Liver (tissue), 10 donors: ENCODE measurements at places on chromosomes 16 and 17.

- DNase-seq, result peak; percentile 99
Observed at GRCh38 chr17:81034779-81035520, at the start of gene BAIAP2. Gene BAIAP2 (plus strand): TSS chr17:81035151. CDS start chr17:81035255, 104 bp downstream.

DNA sequence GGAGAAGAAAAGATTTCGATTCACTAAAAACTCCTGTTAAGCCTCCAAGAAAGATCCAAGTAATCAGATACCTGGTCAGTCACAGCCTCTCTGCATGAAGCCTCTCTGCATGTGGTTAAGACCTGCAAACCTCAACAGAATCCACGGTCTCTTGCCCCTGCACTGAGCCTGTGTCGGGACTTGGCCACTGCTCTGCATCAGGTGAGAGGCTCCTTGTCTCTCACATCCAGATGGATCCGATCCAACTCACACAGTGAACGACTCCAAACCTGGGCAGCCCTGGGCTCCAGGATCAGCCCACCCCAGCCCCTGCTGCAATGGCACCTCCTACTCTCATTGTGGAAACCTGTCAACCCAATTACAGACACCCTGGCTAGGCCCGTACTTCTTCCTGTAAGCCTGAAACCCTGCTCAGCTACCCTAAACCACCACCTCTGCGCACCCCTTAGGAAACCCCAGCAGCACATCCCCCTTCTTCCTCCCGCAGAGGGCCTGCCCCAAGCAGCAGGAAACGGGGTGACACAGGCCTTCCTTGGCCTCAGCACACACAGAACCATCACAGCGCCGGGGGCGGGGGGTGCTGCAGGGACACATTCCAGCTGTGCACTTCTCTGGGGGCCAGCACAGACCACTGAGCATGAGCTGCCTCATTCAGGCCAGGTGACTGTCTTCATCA, 129.5 kb downstream of the ANKRD11 start:
- no peak for DNase-seq

DNA sequence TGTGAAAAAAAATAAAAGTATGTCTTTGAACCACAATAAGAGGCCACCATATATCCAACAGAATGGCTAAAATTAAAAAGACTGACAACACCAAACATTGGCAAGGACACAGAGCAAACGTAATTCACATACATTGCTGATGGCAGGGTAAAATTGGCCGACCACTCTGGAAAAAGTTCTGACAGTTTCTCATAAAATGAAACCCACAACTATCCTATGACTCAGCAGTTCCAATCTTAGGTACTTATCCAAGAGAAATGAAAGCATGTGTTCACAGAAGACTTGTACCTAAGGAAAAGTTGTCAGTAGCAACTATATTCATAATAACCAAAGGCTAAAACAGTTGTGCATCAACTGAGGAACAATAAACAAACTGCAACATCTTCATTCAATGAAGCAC, 357.3 kb upstream of the XYLT1 start:
- DNase-seq, result no peak

- DNase-seq, result no peak
Observed at GRCh38 chr17:5700745-5701144, 116.4 kb upstream of the NLRP1 start.

DNA sequence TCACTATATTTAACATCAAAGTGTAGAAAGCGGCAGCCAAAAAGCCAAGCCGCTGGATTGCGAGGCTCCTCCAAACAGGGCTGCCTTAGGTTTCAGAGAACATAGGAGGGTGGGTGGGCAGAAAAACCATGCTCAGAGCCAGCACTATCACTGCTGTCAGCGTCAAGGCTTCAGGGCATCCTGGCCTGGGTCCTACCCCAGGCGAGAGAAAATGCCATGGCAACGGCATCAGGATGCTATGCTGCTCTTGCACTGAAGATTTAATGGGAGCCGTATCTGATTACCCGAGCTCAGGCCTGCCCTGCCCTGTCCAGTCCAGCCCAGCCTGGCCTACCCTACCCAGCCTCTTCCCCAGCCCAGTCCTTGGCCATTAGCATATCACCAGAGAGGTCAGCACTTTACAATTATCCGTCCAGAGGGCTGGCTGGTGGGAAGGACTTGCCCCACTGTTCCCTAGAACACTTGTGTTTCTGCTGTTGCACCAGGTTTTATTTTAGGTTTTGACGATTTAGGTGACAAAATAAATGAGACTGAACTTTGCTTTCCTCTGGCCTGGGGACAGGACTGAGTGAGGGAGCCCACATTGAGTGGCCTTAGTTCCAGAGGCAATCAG, 61.1 kb downstream of the TOM1L2 start:
- DNase-seq, result no peak

DNA sequence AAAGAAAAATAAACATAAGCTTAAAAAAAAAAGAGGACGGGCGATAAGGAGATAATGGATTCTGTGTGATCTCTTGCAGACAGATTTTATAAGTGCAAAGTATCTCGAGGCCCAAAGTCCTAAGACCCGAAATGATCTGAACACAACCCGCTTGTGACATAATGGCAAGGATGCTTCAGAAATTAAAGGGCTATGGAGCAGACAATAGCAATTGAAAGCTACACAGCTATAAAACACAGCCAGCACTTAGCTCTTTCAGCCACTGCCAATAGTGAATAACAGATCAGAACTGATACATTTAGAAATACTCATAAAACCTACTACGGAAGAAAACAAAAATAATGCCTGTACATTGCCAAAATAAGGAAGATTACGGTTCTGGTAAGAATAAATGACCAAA, 117.5 kb downstream of the ZFHX3 start:
- no peak for DNase-seq

DNA sequence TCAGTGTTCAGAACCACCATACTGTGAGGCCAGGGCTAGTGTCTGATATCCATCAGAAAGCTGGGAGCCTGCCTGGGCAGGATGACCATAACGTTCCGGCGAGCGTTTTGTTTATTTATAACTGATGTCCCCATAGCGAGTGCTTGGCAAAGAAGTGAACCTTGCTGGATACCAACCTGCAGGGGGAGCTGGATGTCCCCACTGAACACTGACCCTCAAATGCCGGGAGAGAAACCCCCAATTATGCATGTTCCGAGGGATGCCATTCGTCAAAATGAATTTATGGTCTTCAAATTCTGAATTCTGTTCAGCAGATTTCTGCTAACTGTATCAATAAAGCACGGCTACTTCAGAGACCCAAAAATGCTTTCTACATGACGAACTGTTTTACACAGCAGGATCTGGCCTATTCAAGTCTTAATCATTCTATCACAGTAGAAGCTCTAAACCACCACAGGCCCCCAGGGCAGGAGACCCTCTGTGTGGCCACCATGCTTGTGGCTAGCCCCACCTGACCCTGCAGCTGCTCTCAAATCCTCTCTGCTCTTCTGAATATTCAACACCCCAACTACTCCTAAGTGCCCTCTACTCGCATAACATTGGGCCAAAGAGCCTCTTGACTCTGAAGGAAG, 15.2 kb downstream of the MED24 start:
- no peak for DNase-seq

DNA sequence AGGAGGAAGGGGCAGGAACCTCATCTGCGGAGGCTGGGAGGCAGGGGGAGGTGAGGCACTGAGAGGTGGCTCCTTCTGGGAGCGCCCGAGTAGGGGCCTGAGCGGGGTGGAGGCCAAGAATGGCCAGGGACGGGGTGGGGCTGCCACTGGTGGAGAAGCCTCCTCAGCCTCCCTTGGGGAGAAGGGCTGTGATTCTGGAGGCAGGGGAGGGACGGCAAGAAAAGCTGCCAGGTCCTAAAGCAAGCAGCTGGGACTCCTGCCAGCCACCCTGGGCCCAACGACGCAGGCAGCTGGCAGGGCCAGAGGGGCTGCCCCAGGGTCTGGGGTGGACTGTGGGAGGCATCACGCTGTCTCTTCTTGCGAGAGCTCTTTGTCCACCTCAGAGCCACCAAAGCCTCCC, 12.7 kb upstream of the MLKL start:
- no peak for DNase-seq

GRCh38 chr16:90016339-90016950, 2.8 kb downstream of the DBNDD1 start:
- DNase-seq, result no peak

DNA sequence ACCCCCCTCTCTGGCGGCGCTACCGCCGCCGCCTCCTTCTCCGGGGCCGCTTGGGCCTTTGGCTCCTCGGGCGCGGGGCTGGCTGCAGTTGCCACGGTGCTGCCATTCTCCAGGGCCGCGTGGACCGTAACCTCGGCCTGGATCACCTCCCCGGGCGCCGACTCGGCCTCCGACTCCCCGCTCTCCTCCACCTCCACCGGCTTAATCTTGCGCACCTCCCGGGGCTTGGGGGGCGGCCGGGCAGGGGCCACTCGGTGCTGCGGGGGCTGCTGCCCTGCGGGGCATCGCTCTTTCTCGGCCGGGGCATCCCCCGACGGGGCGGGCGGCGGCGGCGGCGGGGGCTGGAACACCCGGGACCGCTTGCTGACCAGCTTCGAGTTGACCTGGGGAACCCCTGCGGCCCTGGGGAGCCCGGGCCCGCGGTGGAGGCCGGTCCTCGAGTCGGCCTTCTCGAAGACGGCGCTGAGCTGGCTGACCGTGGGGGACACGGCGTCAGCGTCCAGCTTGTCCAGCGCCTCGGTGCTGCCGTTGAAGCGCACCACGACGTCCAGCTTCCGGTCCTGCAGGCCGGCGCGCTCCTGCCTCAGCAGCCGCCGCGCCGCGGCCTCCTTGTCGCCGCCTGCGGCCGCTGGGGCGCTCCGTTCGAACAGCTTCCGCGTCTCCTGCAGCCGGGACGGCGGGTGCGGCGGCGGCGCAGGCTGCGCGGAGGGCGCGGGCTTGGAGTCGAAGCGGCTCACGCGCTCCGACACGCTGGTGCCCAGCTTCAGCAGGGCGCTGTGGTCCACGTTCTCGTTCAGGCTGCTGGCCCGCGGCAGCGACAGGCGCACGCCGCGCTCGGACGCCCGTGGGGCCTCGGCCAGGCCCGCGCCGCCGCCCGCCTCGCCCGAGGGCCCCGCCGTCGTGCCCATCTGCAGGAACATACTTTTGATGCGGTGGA, 792 bp downstream of the PPP1R9B start:
- peak; percentile 64 for DNase-seq

DNA sequence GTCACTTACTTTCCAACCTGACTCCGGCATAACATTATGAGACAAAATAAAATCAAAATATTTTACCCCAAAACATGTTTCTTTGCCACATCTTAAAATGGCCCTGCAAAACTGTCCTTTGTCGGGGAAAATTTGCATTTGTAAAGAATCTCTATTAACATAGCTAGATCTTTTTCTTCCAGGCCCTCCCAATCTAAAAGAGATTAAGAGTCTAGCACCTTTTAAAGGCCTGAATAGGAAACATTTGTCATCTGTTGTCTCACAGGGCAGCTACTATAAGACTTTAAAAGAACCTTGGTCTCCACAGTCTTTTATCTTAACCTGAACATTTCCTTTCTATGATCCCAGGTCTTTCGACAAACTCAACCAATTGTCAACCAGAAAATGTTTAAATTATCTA, 18.1 kb upstream of the DHRS7B start:
- DNase-seq, result no peak

DNA sequence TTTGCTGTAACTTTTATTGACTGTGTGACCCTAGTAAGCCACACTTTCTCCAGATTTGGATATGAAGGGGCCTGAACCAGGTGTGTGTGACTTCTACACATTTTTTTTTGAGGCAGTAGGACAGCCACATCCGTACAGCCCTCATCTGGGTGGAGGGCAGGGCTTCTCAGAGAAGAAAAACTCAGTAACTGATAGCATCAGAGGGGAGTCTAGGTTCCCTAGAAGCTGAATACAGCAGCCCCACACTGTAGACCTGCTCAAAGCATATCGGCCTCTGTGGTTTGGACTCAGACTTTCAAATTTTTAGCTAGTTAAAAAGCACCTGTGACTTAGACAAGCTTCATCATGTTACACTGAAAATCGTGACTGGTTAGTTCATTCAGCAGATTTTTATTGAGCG, 10.8 kb downstream of the PRSS54 start:
- no peak for DNase-seq

GRCh38 chr17:4340914-4341615, 25.4 kb downstream of the UBE2G1 start:
- no peak for DNase-seq

- no peak for DNase-seq
Observed at GRCh38 chr17:57154921-57155320, 69.9 kb downstream of the AKAP1 start.

DNA sequence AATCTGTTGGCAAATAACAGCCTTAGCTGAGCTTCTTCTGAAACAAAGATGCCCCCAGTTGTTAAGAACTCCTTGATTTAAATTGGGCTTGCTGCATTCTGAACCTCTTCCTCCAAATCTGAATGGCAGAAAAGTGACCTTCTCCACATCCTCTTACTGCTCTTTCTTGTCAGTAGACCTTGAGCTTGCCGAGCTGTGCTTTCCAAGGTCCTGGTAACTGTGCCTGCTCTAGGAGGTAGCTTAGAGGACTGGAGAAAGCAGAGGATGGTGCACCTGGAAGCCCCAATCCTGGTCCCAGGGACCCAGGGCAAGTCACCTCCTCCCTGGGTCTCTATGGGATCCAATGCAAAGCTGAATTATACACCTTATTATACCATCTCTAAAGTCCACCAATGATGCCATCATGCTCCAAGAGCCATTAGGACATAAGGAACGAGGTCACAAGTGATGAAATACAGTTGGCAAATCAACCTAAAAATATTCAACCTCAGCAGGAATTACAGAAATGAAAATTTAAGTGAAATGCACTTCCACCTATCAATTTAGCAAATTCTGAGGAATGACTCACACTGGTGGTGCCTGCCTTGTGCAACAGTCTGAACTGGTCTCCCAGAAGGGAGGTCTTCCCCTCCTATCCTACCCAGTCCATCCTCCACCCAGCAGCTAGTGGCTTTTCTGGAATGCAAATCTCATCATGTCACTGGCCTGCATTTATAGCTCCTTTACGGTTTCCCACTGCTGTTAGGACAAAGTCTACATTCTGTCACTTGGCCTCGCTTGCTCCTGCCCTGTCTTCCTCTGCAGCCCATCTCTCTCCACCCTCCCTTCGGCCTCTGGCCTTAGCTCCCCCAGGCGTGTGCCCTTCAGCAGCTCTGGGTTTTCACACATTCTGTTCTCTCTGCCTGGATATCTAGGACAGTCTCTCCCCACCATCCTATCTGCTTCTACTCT, 36.6 kb downstream of the TOM1L2 start:
- no peak for DNase-seq

- no peak for DNase-seq
Observed at GRCh38 chr17:48207776-48208544, 100.4 kb downstream of the SNX11 start.

DNA sequence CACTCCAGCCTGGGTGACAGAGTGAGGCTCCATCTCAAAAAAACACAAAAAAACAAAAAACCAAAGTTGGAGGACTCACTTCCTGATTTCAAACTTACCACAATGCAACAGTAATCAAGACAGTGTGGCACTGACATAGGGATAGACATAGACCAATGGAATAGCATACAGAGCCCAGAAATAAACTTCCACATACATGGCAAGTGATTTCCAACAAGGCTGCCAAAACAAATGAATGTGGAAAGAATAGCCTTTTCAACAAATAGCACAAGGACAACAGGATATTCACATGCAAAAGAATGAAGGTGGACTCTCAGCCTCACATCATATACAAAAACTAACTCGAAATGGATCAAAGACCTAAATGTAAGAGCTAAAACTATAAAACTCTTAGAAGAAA, 36.8 kb upstream of the RASD1 start:
- no peak for DNase-seq
